ENCODE measurements at places on chromosomes 11 and 22. TPM values are rescaled to one million over a fixed set of nuclear protein-coding genes. Genes with fewer than 3 reads are reported as not detected.

MN1 gene
- total RNA-seq, result 0.23 TPM

MOGAT2 gene
- not detected for total RNA-seq

VWCE gene
- total RNA-seq, result 3.8 TPM

AQP11 gene
- total RNA-seq, result 0.95 TPM

KLHL35 gene
- total RNA-seq, result 0.70 TPM

RASSF10 gene
- total RNA-seq, result not detected

PTPRCAP gene
- 308 TPM for total RNA-seq

LRRC75B gene
- 2.2 TPM for total RNA-seq

TSPAN18 gene
- total RNA-seq, result 24.6 TPM

C11orf86 gene
- total RNA-seq, result not detected

RFPL1 gene
- not detected for total RNA-seq

NXPE4 gene
- not detected for total RNA-seq

C22orf31 gene
- not detected for total RNA-seq

SLC22A25 gene
- total RNA-seq, result not detected

MRGPRE gene
- not detected for total RNA-seq

UCP3 gene
- total RNA-seq, result 3.6 TPM

TENM4 gene
- not detected for total RNA-seq

OR8D4 gene
- total RNA-seq, result not detected

OR2AT4 gene
- not detected for total RNA-seq

MGAT3 gene
- total RNA-seq, result 2.1 TPM

ALX4 gene
- not detected for total RNA-seq

SYTL2 gene
- total RNA-seq, result 29.0 TPM

OR5P2 gene
- total RNA-seq, result not detected

PTH gene
- not detected for total RNA-seq

CCDC81 gene
- 0.73 TPM for total RNA-seq

OR8B4 gene
- not detected for total RNA-seq

PGA5 gene
- not detected for total RNA-seq

TLCD5 gene
- 0.50 TPM for total RNA-seq

TREH gene
- total RNA-seq, result not detected

UBASH3B gene
- 22.9 TPM for total RNA-seq

NCF4 gene
- 57.0 TPM for total RNA-seq

SESN3 gene
- 26.4 TPM for total RNA-seq

CRELD2 gene
- 75.1 TPM for total RNA-seq

SLC43A1 gene
- 26.3 TPM for total RNA-seq

DDI1 gene
- total RNA-seq, result not detected

OR51B4 gene
- total RNA-seq, result not detected

TNNI2 gene
- 0.75 TPM for total RNA-seq

LRRN4CL gene
- 0.32 TPM for total RNA-seq

UEVLD gene
- total RNA-seq, result 17.4 TPM

OR51E2 gene
- not detected for total RNA-seq

ALG8 gene
- 66.7 TPM for total RNA-seq

FAM180B gene
- total RNA-seq, result 0.18 TPM

TIMM8B gene
- total RNA-seq, result 57.4 TPM

ASRGL1 gene
- 11.3 TPM for total RNA-seq

TMEM86A gene
- 1.1 TPM for total RNA-seq

DAGLA gene
- total RNA-seq, result 0.09 TPM

HMGXB4 gene
- 38.5 TPM for total RNA-seq

MTA2 gene
- total RNA-seq, result 262 TPM

FOLH1 gene
- not detected for total RNA-seq

OR5T1 gene
- not detected for total RNA-seq

ZNRF3 gene
- 0.82 TPM for total RNA-seq

MUC6 gene
- total RNA-seq, result not detected
